ENCODE measurements at places on chromosomes 1 and 21.

DNA sequence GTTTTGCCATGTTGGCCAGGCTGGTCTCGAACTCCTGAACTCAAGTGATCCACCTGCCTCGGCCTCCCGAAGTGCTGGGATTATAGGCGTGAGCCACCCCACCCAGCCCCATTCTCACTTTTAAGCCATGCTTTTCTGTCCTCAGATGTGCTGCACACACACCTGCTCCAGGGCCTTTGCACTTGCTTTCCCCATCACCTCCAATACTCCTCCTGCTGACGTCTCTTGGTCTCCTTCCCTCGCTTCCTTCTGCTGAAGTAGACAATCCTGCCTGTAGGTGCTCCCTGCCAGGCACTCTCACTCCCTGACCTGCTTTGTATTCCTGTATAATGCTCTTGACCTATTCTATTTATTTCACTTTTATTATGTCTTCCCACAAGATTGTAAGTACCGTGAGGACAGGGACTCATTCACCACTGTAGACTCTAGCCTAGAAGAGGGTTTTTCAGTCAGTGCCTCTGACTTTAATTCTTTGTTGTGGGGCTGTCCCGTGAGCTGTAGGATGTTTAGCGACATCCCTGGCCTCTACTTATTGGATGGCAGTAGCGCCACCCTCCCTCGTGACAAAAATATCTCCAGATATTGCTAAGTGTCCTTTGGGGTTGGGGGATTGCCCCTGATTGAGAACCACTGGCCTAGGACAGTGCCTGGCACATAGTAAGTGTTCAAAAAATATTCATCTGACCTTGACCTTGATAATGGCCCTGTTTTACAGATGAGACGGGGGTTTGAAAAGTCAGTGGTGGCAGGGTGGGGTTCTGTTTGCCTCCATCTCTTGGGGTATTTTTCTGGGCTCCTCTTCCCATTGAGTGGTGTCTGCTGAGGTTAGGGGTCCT, 4.6 kb downstream of the TNFRSF1B start:
- DNase-seq = no peak

GRCh38 chr1:242428399-242429190, 95.9 kb downstream of the PLD5 start:
- no peak for DNase-seq

DNA sequence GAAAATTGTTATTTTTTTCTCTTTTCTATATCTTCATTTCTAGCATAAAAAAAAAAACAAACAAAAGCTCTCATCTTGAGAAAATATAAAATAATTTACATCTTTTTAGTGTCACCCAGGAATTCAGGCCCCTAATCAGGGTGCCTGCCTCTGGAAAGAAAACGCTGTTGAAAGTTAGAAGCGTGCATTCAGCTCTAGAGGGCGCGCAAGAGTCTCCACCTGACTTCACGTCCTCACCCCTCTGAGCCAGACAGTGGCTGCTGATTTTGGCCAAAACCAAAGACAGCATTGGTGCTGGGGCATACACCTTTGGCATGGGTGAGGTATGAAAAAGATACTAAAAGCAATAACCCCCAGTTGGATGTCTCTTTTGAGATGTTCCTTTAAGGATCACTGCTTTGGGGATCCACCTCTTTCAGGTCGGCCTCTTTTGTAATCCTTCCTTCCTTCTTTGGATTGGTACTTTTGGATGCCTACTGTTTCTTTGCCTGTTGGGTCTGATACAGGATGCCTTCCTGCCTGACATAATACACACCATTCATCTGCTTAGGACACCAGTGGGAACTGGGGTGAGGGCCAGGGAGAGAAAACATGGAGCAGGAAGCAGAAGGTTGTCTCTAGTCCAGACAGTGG, 77.6 kb upstream of the CHRM3 start:
- peak; percentile 13 for DNase-seq

DNA sequence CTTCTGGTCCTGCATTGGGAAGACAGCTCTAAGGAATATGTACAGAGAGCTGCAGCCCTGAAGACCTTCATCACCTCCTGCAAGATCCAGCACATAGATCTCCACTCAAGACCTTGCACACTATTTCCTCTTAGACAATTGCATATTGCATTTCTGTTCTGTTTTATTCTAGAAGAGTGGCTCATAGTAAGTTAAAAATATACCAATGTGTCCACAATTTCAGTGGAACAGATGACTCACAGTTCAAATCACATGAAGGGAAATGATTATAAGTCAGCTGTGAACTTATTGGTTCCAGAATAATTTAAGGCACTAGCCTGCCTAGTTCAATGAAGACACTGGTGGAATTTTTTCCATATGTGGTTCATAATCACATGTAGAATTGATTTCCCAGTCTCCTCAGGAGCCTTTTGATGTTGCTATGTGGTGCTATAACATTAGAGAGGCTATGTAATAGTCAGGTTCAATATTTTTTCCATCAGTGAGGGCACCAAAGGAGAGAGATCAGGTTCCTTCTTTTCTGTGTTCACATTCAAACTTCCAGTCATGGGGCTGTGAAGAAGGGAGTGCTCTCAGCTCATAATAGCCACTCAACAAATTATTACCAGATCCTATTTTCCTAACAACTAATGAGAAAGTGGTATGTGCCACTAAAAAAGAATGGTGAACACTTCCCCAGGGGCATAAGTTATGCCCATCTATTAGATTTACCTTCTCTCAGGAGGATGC, 9.8 kb upstream of the AK5 start:
- DNase-seq = no peak

- no peak for DNase-seq
Measured at GRCh38 chr1:89191314-89191713, 7.4 kb downstream of the GBP4 start.

DNA sequence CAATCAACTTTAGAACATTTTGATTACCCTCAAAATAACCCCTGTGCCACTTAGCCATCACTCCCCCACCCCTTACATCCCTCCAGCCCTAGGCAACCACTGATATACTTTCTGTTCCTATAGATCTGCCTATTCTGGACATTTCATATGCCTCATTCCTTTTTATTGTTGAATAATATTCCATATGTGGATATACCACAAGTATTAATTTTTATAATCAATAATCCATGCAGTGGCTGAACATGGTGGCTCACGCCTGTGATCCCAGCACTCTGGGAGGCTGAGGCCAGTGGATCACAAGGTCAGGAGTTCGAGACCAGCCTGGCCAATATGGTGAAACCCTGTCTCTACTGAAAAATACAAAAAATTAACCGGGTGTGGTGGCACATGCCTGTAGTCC, 20.1 kb upstream of the MED18 start:
- no peak for DNase-seq

DNA sequence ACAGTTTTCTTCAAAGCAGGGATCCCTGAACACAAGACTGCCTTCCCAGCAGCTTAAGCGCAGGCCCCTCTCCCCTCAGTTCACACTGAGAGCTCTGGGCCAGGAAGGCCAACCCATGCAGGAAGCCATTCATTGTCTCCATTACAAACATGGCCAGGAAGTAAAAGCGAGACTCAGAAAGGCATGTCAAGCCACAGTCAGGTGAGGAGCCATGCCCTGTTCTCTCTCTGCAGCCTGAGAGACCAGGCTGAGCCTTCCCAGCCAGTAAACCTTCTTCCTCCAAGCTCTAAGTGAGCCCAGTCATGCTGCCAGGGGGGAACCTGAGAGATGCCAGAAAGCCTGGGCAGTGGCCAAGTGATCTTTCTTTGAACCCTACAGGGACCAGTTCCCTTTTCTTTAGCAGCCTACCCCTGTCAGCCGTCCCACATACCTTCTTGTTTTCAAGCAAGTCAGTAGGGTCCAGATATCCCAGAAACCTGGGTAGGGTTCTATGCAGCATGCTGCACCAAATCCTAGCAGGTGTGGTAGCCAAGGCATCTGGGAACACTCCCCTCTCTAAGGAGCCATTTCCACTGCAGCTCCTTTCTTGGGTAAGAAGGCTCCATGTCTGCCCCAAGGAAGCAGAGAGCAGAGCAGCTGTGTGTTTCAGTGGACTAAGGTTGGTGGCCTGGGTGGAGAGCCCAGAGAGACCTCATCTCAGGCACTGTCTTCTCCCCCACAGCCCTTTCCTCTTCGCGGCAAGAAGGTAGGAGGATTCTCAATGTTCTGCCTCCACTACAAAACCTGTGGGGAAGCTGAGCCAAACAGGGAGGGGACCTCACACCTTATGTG, 977 bp downstream of the TRAF3IP3 start:
- peak; percentile 15 for DNase-seq

DNA sequence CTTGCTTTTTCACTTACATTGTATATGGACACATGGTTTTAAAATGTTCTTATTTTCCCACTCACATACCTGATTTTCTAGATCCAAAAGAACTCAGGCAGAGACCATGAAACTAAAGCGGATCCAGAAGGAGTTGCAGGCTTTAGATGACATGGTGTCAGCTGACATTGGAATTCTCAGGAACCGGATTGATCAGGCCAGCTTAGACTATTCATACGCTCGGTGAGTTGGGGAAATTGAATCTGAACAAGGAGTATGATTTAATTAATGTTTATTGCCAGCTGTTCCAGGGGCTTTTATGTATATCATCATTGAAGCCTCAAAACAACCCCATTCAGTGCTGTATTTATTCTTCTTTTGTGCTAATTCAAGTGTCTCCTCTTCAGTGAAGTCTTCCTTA, 12.7 kb downstream of the GORAB start:
- DNase-seq = no peak

- DNase-seq = no peak
Measured at GRCh38 chr1:205826016-205826806, 13.2 kb upstream of the SLC41A1 start.

DNA sequence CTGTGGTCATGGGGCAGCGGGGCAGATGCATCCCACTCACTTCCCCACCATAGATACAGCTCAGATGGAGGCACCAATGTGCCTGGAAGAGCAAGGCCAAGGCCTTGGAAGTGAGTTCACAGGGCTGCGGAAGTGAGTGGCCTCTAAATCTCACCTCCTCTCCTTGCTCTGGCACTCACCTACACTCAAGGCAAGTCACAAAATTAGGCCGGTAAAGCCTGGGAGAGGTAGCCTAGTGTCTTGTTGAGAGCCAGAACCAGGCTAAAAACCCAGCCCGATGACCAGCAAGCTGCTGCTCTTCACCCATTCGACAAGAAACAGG, 57.5 kb downstream of the SSBP3 start:
- DNase-seq = no peak

DNA sequence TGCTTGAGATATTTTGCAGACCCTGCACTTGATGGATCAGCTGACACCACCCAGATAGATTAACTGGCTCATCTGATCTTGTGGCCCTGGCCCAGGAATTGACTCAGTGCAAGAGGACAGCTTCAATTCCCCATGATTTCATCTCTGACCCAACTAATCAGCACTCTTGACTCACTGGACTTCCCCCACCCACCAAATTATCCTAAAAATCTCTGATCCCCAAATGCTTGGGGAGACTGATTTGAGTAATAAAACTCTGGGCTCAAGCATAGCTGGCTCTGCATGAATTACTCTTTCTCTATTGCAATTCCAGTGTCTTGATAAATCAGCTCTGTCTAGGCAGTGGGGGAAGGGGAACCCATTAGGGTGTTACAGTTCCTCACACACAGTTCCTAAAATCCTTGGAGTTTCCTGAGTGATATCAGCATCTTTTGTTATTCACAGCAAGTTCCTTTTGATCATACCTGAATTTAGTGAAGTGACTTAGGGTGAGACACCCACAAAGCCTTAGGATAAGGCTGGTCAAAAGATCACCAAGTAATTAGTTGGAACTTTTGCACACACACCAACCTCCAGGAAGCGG, 104.2 kb downstream of the COP1 start:
- DNase-seq = no peak

- no peak for DNase-seq
Measured at GRCh38 chr1:100627054-100627716, 89.2 kb downstream of the GPR88 start.

DNA sequence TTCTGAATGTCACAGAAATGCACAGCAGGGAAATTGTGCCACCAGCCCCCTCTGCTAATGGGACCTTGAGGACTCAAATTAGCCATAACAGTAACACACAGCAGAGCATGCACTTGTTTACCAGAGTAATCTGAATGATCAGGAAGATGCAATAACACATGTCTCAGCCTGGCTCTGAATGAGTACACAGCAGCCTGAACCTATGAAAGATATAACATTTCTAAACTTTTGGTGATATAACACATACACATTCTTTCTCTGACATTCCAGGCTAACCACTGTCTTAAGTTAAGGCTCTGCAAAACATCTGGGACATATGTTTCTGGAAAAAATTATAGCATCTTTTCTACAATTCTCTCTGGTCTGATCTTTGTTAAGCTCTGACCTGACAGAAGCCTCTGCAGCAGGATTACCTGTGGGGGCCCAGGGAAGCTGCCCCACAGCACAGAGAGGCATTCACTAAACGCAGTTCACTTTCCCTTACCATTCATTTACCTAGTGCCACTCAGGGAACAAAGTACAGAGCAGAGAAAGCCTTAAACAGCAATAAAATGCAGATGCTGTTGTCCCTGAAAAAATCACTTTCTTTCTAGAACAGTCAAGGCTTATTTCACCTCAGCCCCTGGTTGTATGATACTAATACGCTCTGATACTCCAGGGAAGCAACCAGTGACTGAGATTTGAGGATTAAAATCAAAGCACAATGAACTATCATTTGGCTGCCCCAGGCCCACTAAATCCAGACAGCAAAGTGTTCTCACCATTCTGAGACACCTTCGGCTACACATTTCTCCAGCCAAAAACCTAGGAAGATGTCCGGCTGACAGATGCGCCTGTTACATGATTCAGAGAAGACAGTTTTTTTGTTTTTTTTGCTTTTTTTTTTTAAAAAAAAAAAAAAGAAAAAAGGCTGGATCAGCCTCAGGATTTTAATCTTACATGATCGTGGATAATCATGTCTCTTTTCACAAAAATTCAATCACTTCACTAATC, 54.0 kb upstream of the CNN3 start:
- DNase-seq = no peak

GRCh38 chr1:200909071-200909470, 14.4 kb downstream of the INAVA start:
- no peak for DNase-seq

DNA sequence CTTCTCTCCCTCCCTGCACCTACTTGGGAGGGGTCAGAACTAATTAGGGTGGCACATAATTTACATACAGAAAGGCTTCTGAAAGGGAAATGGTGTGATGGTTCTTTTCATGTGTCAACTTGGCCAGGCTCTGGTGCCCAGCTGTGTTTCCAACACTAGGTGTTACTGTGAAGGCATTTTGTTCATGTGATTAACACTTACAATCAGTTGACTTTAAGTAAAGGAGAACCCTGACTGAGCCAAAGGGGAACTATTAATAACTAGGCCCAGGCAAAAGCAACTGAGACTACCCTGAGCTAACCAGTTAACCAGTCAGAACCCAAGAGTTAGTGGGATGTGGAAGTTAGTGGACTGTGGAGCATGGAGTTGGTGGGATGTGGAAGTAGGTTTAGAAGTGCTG, 114.9 kb downstream of the SEC16B start:
- no peak for DNase-seq

GRCh38 chr1:195899762-195900352, 708.4 kb downstream of the KCNT2 start:
- no peak for DNase-seq

- no peak for DNase-seq
Measured at GRCh38 chr1:116099919-116100318, 11.3 kb upstream of the MAB21L3 start.
